Cortex of kidney (tissue), 1 donor: ENCODE measurements at places on chromosomes 13 and 19.

GRCh38 chr19:10043286-10043927 is 30.1 kb downstream of the RDH8 start:
- DNase-seq, result no peak

- DNase-seq, result no peak
Observed at GRCh38 chr19:46350029-46350757, 3.3 kb downstream of the PPP5C start.

DNA sequence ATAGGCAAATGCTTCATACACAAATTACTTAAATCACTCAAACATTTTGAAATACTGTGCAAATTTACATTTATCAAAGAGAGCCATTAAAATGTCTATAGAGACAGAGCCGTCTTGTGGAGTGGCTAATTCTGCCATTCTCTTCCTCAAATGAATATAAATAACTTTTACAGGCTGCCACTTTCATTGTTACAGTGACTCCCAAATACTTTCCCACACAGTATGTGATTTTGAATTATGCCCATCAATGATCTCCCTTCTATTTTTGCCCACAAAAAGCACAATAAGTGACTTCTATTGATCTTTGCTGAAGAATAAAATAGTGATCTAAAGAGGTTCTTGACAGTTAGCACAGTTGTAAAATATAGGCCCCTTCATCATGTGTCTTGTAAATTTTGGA is 1244.9 kb downstream of the PCDH17 start:
- no peak for DNase-seq

- DNase-seq, result no peak
Observed at GRCh38 chr19:12838182-12838885, at the start of gene MAST1. TSS of gene MAST1 (plus strand) at chr19:12838515. CDS start at chr19:12838573, 58 bp downstream.

GRCh38 chr13:110915874-110916206 is 971 bp upstream of the ANKRD10 start:
- DNase-seq, result no peak

- no peak for DNase-seq
Observed at GRCh38 chr19:17103177-17103576, 27.6 kb downstream of the MYO9B start.
